ENCODE measurements at places on chromosomes 2 and 18. TPM values are rescaled to one million over a fixed set of nuclear protein-coding genes. Genes with fewer than 3 reads are reported as not detected.

DNA sequence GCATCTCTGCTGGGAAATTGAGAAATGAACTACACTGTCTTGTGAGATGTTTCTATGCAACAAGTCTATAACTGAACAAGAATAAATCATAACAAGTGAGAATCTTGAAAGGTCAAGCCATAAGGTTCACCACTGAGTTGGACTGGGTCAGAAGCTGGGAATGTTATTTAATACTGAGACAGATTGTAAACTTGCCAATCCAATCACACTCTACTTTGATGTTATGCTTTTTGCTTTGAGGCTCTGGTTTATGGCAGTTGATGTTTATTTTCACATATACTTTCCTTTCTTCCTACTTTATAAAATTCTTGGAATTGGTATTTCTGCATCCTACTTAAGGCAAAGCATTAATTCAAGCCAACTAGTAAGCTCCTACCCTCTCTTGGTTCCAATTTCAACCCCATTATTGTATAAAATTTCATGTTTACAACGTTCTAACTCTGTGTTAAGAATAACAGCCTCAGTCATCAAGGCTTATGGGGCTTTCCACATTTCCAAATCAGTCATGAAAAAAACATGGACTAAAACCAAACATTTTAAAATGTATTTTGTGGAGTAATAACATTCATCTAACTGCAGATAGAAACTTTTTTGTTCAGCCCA lies 533.4 kb downstream of the NYAP2 start:
- no peaks in the 10 kb centered on the region for H3K27me3 ChIP-seq
- no peak for DNase-seq
- no peak overlapping the region for H3K27ac ChIP-seq
- no peaks in the 10 kb centered on the region for H3K36me3 ChIP-seq
- H3K4me1 ChIP-seq, result no peaks in the 10 kb centered on the region

GRCh38 chr2:196214156-196214555 lies 42.8 kb upstream of the STK17B start:
- no peak overlapping the region for H3K27ac ChIP-seq
- H3K4me1 ChIP-seq, result no peaks in the 10 kb centered on the region
- peaks cover 2% of the 10 kb centered on the region for H3K27me3 ChIP-seq
- no peak overlapping the region for H3K4me3 ChIP-seq
- no peak for DNase-seq

GRCh38 chr2:239264492-239264837 lies 136.4 kb downstream of the HDAC4 start:
- no peaks in the 10 kb centered on the region for H3K36me3 ChIP-seq
- peaks cover 15% of the 10 kb centered on the region for H3K27me3 ChIP-seq
- H3K4me1 ChIP-seq, result peaks cover 49% of the 10 kb centered on the region
- peak overlapping the region; percentile 58 for H3K4me3 ChIP-seq
- DNase-seq, result peak; percentile 16
- H3K27ac ChIP-seq, result peak overlapping the region; percentile 73

- no peak overlapping the region for H3K4me3 ChIP-seq
- no peaks in the 10 kb centered on the region for H3K27me3 ChIP-seq
Observed at GRCh38 chr2:1132328-1132969, 181.8 kb downstream of the SNTG2 start.

DNA sequence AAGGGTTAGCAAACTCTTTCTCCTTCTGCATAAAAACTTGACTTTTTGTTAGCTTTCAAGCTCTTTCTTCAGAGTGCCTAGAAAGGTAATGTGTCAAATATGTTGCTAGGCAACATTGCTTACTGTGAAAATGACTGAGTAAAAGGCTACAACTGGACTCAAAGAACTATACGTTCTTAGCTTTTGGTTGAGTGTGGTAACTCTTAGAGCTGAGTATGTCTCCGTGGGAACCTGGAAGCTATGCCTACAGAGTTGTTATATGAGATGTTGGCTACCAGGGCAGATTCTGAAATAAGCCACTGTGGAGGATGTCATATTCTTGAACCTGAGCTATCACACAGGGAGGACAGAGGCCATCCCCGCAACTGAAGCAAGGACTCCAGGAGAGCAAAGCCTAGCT lies 105.5 kb downstream of the ARL6IP6 start:
- H3K27ac ChIP-seq, result no peak overlapping the region
- no peaks in the 10 kb centered on the region for H3K27me3 ChIP-seq
- no peaks in the 10 kb centered on the region for H3K4me1 ChIP-seq

GRCh38 chr18:36187193-36187825 lies at the start of gene MOCOS:
MOCOS (plus strand) TSS chr18:36187497; CDS start chr18:36187540, 43 bp downstream.
- no peak within 1 kb of the TSS for H3K27ac ChIP-seq
- H3K4me1 ChIP-seq, result peaks cover 7% of the 10 kb centered on the region
- H3K36me3 ChIP-seq, result peaks cover 3% of the 10 kb centered on the region
- H3K27me3 ChIP-seq, result peaks cover 6% of the 10 kb centered on the region
- H3K4me3 ChIP-seq, result peak within 1 kb of the TSS; percentile 81
- DNase-seq, result peak; percentile 79

DNA sequence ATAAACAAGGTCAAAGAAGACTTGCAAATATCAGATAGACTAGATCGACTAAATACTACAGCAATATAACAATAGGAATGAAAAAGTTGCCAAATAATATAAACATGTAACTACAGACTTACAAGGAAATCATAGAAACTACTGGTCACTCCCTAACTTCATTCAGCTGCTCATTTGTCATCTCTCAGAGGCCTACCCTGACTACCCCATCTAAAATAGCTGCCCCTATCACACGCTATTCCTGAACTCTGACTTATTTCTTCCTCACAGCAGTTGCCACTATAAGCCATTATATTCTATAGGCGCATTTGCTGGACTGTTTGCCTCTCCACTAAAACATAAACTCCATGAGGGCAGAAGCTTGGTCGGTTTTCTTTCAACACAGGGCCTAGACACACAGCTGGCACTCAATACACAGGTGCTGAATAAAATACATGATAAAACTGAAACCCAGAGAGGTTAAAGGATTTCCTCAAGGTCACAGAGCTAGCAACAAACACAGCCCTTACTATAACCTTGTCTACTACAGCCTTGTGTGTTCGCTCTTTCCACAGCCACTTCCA lies 1.8 kb downstream of the STRN start:
- no peaks in the 10 kb centered on the region for H3K36me3 ChIP-seq
- DNase-seq, result no peak
- H3K27ac ChIP-seq, result no peak overlapping the region
- H3K4me1 ChIP-seq, result peaks cover 5% of the 10 kb centered on the region
- peak overlapping the region; percentile 94 for H3K4me3 ChIP-seq

GRCh38 chr2:28428486-28428885 lies 35.8 kb downstream of the FOSL2 start:
- H3K4me1 ChIP-seq, result peaks cover 7% of the 10 kb centered on the region
- H3K27ac ChIP-seq, result no peak overlapping the region
- peaks cover 6% of the 10 kb centered on the region for H3K36me3 ChIP-seq
- H3K27me3 ChIP-seq, result peaks cover 3% of the 10 kb centered on the region
- H3K4me3 ChIP-seq, result no peak overlapping the region

Gene DCDC2C
- not detected for total RNA-seq

Gene CREG2
- 1.3 TPM for total RNA-seq

Gene FTCDNL1
- total RNA-seq, result 0.74 TPM

Gene SERPINB4
- total RNA-seq, result not detected

- no peak for DNase-seq
- no peaks in the 10 kb centered on the region for H3K36me3 ChIP-seq
- no peak overlapping the region for H3K27ac ChIP-seq
- no peaks in the 10 kb centered on the region for H3K27me3 ChIP-seq
- no peak overlapping the region for H3K4me3 ChIP-seq
Observed at GRCh38 chr2:127917916-127918315, 32.2 kb upstream of the AMMECR1L start.

GRCh38 chr2:240565333-240566202 lies 2.7 kb upstream of the RNPEPL1 start:
- H3K36me3 ChIP-seq, result peaks cover 4% of the 10 kb centered on the region
- no peak overlapping the region for H3K27ac ChIP-seq
- DNase-seq, result peak; percentile 15
- H3K27me3 ChIP-seq, result peaks cover 14% of the 10 kb centered on the region
- peaks cover 9% of the 10 kb centered on the region for H3K4me1 ChIP-seq
- no peak overlapping the region for H3K4me3 ChIP-seq

DNA sequence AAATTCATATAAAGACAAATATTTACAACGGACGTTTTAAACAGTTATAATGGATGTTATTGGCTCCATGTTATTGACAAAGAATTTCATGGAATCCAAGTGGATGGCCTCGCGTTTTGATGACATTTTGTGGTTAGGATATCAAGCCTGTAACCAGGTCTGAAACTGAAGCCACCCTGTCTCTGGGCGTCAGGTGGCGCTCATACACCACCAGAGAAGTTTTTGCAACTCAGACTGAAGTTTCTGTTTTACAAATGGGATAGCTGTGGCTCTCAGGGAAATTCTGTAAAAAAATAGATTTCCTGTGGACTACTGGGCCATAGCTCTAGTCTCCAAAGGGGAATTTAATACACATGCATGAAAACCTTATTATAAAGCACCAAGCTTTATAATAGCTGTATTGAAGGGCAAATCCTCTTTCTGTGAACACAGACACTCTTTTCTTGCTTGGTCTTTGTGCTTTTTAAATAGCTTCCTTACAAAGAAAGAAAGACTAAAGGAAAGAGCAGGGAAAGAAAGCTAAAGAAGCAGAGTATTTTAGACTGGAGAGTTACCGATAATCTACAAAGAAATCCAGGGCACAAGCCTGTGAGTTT lies 86.7 kb downstream of the C18orf54 start:
- H3K36me3 ChIP-seq, result no peaks in the 10 kb centered on the region
- DNase-seq, result peak; percentile 61
- H3K27me3 ChIP-seq, result peaks cover 2% of the 10 kb centered on the region
- no peak overlapping the region for H3K4me3 ChIP-seq

DNA sequence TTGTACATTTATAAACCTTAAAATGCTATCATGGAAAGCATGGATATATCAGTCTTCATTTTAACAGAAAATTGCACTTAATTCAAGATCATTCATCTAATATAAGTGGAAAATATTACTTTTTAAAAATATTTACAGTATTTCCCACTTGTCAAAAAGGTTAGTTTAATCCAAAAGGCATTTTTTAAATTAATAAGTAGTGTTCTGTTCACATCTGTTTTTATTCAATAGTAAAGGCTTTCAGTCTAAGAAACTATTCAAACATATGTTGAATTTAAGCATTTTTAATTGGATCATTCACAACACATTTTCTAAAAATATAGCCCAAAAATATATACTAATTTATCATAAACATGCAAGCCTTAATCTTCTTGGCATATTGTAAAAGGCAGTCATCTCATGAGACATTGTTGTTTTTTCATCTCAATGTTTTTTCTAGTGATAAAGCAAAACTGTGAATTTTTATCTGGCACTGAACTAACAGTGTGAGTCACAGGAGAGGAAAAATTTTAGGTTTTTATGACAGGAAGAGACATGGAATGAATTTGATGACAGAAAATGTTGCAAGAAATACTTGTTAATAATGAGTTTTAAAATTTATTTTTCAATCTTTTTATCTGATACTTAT lies 1642.5 kb upstream of the TMEFF2 start:
- no peak overlapping the region for H3K27ac ChIP-seq
- no peaks in the 10 kb centered on the region for H3K36me3 ChIP-seq
- DNase-seq, result no peak
- no peak overlapping the region for H3K4me3 ChIP-seq

- peaks cover 2% of the 10 kb centered on the region for H3K27me3 ChIP-seq
- H3K4me3 ChIP-seq, result no peak overlapping the region
- H3K4me1 ChIP-seq, result peaks cover 5% of the 10 kb centered on the region
- no peaks in the 10 kb centered on the region for H3K36me3 ChIP-seq
Observed at GRCh38 chr2:225002039-225002655, 40.1 kb downstream of the DOCK10 start.

GRCh38 chr2:200788121-200788718 lies 23.5 kb upstream of the BZW1 start:
- no peak overlapping the region for H3K27ac ChIP-seq
- no peak for DNase-seq
- no peaks in the 10 kb centered on the region for H3K4me1 ChIP-seq
- no peaks in the 10 kb centered on the region for H3K27me3 ChIP-seq
- no peaks in the 10 kb centered on the region for H3K36me3 ChIP-seq

- no peak overlapping the region for H3K4me3 ChIP-seq
- no peaks in the 10 kb centered on the region for H3K4me1 ChIP-seq
- H3K36me3 ChIP-seq, result no peaks in the 10 kb centered on the region
- DNase-seq, result no peak
- no peak overlapping the region for H3K27ac ChIP-seq
Observed at GRCh38 chr2:45450634-45451033, 160.4 kb downstream of the SRBD1 start.

DNA sequence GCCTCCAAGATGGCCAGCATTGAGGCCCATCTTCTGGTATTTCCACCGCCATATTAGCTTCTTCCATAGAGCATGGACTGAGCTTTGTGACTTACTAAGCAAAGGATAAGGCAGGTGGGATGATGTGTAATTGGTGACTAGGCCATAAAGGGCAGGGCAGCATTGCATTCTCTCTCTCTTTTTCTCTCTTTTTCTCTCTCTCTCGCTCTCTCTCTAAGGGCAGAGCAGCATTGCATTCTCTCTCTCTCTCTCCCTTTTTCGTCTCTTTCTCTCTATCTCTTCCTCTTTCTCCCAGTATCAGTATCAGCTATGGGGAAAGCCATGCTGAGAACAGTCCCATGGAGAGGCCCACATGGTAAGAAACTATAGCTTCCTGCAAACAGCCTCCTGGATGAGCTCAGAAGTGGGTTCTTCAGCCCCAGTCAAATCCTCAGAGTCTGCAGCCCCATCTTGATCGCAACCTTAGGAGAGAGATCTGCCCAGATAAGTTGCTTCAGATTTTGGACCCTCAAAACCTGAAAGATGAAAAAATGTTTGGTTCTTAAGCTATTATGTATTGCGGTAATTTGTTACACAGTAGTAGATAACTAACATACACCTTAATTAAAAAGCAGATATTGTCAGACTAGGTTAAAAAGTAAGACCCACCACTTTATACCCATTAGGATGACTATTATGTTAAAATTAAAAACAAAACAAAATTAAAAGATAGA lies 39.1 kb upstream of the MYCN start:
- no peak overlapping the region for H3K27ac ChIP-seq
- H3K36me3 ChIP-seq, result peaks cover 11% of the 10 kb centered on the region
- no peaks in the 10 kb centered on the region for H3K4me1 ChIP-seq
- H3K27me3 ChIP-seq, result no peaks in the 10 kb centered on the region

- no peaks in the 10 kb centered on the region for H3K36me3 ChIP-seq
- DNase-seq, result no peak
- H3K27ac ChIP-seq, result no peak overlapping the region
- H3K4me3 ChIP-seq, result no peak overlapping the region
- H3K4me1 ChIP-seq, result peaks cover 17% of the 10 kb centered on the region
- peaks cover 5% of the 10 kb centered on the region for H3K27me3 ChIP-seq
Observed at GRCh38 chr2:37833423-37833822, 91.7 kb upstream of the RMDN2 start.

DNA sequence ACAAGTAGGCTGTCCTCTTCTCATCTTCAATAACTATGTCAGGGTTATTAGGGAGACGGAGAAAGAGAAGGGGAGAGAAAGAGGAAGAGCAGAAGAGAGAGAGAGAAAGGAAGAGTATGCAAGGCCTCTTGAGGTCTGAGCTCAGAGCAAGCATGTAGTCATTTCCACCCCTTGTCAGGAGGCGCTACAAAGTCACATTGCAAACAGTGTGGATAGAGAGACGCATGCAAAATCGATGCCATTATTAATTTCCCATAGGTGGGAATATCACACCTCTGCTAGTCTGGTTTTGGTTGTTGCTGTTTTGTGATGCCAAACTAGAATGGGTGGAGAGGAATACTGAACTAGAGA lies 24.2 kb upstream of the SERPINE2 start:
- no peaks in the 10 kb centered on the region for H3K4me1 ChIP-seq
- DNase-seq, result no peak
- H3K36me3 ChIP-seq, result no peaks in the 10 kb centered on the region
- H3K4me3 ChIP-seq, result no peak overlapping the region
- H3K27me3 ChIP-seq, result no peaks in the 10 kb centered on the region

Gene SERPINB5
- not detected for total RNA-seq

Gene RNF125
- total RNA-seq, result 1.5 TPM

Gene DSC1
- total RNA-seq, result not detected
